Suppressor macrophage treated with lipopolysaccharide for 1 hour (primary cell): ENCODE measurements at places on chromosomes 1 and 21.

- DNase-seq: peak; percentile 79
These were observed 970 bp downstream of the TNFRSF1B start for GRCh38 chr1:12167493-12168429.

DNA sequence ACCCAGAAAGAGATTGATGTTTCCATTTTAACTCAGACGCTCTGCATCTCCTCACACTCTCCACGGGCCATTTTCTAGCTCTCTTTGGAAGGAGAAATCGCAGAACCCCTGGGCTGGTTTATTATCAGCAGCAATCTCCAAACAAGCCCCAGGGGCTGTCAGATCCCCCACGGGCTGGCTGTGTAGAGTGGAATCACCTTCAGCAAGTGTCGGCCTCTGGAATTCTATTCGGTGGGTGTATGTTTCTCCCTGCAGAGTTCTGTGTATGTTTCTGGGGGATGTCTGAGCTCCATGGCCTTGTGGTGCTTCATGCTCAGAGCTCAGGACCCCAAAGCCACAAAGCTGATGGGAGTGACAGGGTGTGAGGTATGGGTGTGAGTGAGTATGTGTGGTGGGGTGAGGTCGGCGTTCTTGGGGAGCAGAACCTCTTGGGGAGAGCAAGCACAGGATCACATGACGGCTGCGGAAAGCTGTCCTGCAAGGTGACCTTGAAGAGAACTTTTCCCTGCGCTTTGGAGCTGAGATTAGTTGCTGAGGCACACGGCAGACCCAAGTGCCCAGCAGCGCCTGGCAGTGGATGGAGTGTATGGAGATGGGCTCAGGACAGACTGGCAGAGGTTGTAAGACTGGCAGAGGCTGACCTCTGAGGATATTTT, 489 bp downstream of the ACOT11 start:
- no peak for DNase-seq

- peak; percentile 12 for DNase-seq
These were observed 4.2 kb upstream of the CCT8 start for GRCh38 chr21:29077651-29078090.

DNA sequence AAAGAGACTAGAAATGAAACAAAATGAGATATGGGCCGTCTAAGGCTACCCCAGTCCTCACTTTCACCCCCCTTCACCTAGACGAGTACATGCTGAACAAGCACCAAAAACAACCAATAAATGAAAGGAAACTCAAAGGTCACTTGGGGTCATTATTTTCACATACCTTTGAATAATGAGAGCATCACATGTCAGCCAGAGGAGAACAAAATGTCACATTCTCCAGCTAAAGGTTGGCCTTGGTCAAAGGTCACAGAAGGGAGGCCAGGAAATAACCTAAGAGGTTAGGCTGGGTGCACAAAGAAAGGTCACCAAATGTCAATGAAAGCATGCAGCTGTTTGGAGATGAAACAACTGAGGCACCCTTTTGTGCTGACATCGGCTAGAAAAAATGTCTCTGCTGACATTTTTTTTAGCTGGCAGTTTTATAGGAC, 288.7 kb upstream of the USP25 start:
- DNase-seq: no peak

DNA sequence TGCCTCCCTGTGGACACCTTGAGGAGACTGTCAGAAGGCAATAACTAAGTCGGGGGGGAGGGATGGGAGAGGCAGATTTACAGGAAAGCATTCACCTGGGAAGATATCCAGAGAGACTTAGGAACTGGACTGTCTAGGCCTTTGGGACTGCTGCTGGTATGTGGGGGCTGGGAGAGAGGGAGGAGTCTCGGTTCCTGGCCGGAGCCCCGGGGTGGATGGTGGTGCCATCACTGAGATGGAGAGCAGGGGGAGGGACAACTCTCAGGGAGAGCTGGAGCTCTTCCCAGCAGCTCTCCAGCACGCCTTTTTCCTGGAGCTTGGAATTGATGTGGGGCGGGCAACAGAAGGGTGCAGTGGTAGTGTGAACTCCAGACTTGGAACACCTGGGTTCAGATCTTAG, 22.1 kb downstream of the PTPRF start:
- no peak for DNase-seq

- DNase-seq: no peak
These were observed 131.0 kb downstream of the TRIM33 start for GRCh38 chr1:114379987-114380386.

- DNase-seq: no peak
These were observed 845.6 kb downstream of the ADGRL2 start for GRCh38 chr1:82646336-82646735.

DNA sequence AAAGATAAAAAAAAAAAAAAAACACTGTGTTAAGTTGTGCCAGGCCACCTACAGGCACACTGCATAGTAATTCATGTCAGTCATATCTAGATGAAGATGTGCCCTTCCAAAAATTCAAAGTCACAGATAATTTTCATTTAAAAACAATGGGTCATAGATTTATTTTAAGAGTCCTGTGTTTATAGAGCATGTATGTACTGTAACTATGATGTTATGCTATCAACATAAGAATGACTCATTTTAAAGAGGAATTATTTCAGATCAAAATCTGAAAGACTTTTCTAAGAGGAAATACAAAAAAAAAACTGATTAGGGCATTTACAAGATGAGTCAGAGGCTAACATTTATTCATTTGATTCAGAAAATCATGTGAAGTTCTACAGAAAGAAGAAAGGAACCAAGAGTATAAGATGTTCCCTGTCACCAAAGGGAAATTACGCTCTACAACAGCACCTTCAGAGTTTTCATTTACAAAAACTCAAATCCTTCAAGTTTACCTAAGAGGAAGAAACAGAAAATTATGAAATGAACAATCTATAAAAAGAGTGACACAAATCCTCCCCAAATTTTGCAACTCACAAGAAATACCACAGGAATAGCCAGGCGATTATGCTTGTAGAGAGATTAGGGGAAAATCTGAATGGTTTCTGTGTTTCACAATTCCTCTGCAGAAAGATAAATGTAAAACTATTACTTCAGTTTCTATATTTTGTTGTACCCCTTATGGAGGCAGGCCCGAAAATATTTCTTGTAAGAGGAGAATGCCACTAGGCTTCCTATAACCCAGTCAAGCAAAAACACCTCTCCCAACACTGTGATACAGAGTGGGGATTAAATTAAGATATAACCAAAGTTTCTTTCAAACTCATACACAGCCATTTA, 13.8 kb downstream of the TP53BP2 start:
- DNase-seq: peak; percentile 98

DNA sequence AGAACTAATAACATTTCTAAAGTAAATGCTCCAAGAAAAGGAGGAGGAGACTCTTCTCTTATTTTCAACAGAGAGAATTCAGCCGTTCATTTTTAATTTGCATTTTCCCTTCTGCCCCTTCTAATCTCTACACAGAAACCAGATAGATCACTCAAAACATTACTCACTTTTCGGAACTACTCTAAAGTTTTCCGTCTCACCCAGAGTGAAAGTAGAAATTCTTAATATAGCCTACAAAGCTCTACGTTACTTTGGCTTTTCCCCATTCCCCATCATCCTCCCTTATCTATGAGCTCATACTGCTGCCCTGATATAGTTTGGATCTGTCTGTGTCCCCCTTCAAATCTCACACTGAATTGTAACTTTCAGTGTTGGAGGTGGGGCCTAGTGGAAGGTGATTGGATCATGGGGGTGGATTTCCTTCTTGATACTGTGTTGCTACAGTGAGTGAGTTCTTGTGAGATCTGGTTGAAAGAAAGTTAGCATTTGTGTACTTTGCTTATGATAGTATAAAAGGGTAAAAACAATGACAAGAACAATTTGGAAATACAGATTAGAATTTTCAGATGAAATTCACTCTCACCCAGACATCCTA, 188.2 kb downstream of the AMY1C start:
- DNase-seq: no peak

GRCh38 chr1:55050283-55050682, 10.9 kb downstream of the PCSK9 start:
- DNase-seq: no peak

DNA sequence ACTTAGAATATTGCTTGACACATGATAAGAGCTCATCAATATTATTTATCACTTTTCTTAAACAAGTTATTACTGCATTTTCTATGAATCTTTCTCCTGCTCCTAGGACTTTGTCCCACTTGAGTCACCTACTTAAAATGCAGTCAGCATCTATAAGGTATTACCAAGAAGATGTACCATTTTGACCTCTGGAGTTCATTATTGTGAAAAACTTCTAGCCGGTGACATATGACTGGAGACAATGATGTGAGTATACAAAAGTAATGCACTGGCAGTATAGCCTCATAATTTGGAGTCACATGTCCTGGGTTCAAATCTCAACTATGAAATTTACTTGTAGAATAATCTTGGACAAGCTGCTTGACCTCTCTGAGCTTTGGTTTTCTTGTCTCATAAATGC, 278.5 kb downstream of the PLPP3 start:
- DNase-seq: no peak

GRCh38 chr21:42892931-42893755, at the start of gene NDUFV3:
Gene NDUFV3 (plus strand): TSS chr21:42893309. CDS start chr21:42893334, 25 bp downstream.
- DNase-seq: peak; percentile 100

DNA sequence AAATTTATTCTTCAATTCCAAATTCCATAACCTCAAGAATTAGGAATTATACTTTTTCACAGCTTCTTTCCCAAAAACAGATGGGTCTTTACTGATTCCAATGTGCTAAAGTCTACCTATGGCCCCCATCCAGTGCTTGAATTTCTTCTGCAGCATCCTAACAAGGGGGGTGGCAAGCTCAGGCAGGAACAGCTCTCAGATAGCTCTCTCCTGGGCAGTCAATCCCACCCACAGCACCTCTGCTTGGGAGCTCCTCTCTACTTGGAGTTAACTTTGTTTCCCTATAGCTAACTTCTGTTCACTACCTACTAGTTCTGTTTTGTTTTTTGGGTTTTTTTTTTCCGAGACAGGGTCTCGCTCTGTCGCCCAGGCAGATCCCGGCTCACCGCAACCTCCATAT, 12.1 kb downstream of the RBBP5 start:
- no peak for DNase-seq

- peak; percentile 66 for DNase-seq
These were observed 34.3 kb downstream of the PIK3R3 start for GRCh38 chr1:46098027-46098712.

DNA sequence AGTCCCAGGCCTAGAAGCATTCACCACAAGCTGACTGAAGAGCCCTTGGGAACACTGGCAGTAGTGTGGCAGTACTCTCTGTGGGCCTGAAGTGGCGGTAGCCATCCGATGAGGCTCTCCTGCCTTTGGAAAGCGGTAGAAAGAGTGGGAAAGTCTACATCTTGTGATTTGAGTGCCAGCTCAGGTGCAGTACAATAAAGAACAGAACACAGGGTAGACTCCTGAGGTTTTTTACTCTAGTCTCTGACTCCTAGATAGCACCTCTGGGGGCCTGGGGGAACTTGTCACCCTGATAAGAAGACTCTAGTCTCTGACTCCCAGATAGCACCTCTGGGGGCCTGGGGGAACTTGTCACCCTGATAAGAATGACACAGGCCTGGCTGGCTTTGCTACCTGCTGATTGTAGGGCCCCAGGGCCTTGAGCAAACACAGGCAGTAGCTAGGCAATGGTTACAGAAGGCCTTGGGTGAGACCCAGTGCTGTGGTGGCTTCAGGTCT, 18.0 kb upstream of the IL20 start:
- DNase-seq: no peak

DNA sequence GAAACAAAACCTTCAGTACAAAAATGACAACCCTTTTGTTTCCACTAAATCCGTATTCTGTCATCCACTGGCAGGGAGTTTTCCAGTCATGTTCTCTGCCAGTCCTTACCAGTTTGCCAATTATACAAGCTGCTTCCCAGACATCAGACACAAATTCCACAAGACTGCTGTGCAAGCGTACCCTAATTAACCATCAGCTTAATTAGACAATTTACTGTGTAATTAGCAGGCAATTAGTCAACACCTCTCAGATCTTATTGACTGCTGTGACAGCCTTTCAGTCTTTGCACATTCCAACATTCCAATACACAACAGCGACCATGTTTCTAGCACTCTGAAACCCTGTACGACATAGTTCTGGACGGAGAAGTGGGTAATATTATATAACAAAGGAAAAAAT, 420.1 kb downstream of the DPYD start:
- no peak for DNase-seq

GRCh38 chr1:42320708-42321107, 14.3 kb downstream of the FOXJ3 start:
- DNase-seq: no peak

- DNase-seq: no peak
These were observed 54.1 kb upstream of the LYST start for GRCh38 chr1:235920596-235921375.

DNA sequence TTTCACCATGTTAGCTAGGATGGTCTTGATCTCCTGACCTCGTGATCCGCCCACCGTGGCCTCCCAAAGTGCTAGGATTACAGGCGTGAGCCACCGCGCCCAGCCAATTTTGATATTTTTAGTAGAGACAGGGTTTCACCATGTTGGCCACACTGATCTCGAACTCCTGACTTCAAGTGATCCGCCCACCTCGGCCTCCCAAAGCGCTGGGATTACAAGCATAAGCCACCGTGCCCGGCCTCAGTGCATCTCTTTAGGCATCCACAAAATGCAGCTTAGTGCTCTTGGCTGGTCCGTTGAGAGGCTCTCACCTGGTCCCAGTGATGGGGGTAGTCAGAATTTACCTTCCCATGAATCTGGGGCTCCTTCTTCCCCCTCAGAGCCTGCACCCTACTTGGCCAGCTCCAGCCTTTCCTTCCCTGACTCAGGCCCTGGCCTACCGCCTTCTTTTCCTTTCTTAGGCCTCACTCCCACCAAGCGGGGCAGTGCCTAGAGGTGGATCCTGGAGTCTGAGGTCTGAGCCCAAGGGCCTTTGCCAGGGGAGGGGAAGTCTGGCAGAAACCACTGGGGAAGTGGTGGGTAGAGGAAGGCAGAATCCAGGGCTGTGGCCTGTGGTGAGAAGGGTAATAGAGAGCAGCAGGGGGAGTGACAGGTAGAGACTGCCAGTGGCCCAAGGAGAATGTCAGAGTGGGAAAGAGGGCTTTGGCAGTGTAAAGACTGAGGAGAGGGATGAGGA, 3.7 kb downstream of the LENEP start:
- peak; percentile 74 for DNase-seq
